ENCODE measurements at places on chromosomes 4 and X.

DNA sequence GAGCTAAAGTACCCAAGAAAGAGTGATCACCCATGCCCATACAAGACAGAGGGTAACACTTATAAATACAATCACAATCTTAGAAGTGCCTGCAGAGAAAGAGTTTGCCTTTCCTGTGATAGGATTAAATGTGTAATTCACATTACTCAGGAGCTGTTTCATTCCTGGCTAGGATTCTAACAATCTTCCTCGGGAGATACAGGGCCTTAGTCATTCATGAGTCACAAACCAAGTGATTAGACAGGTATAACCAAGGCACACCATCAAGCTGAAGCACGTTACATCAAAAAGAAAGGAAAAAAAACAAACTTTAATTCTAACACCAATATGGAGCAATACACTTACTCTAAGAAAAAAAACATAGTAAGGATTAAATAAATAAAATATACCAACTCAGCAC, 14.9 kb downstream of the ABCG2 start:
- DNase-seq, result no peak

DNA sequence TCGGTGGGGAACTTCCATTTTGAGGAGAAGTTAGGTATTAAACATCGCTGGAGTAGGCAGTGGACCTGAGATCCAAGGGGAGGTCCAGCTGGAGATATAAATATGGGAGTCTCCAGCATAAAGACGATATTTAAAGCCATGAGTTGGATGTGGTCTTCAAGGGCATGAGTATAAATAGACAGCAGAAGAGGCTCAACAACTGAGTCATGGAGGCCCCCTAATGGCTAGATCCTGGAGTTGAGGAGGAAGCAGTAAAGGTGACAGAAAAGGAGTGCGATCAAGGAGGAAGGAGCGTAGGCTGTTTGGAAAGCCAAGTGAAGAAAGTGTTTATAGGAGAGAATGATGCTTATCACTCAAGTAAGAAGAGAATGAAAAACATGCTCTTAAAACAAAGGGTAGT, 18.1 kb upstream of the APBB2 start:
- no peak for DNase-seq

DNA sequence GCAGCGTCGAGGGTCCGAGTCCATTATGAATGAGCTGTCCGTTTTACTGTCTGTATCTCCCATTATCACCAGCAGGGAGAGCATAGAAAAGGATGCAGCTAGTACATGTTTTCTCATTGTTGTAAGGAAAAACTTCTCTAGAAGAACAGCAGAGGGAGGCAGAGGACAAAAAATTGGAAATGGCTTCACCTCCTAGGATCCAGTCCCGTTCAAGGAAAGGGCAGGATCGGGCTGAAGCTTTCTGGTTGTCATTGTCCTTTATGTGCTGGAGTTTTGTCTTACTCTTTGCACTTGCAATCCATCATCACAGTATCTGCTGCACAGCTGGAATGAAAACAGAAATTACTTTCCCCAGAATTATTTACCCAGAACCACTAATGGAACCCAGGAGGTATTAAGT, 14.7 kb downstream of the NDP start:
- DNase-seq, result no peak

- DNase-seq, result no peak
These were observed 36.9 kb downstream of the RP2 start for GRCh38 chrX:46873746-46874145.

GRCh38 chr4:109816082-109816442, 500 bp downstream of the GAR1 start:
- peak; percentile 35 for DNase-seq

DNA sequence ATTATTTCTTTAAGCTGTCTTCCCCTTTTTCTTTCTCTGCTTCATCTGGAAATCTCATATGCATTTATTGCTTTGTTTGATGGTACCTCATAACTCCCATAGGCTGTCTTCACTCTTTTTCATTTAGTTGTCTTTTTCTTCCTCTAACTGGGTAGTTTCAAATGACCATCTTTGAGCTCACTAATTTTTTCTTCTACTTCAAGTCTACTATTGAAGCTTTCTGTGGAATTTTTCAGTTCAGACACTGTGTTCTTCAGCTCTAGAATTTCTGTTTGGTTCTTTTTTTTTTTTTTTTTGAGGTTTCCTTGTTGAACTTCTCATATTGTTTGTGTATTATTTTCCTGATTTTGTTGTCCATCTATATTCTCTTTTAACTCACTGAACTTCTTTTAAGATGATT, 23.0 kb downstream of the CASK start:
- no peak for DNase-seq

- no peak for DNase-seq
These were observed 344.0 kb downstream of the CENPC start for GRCh38 chr4:67201334-67201733.

GRCh38 chrX:72107320-72107719, 24.4 kb downstream of the RTL5 start:
- DNase-seq, result no peak

DNA sequence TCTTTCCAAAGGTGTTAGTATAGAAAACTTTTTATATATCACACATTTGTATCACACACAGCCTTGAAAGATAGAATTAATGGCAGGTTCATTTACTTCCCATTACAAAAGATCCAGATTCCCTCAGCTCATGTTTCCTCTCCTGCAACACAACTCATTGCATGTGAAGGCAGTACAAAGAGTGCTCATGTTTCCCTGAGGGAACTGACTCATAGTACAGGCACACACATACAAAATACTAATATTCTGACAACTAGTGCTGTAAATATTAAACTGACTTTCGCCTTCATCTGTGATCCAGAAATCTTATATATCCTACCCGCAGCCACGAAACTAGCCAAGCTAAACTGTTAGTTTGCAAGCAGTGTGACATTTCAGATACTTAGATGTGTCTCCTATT, 819.8 kb upstream of the PCDH7 start:
- no peak for DNase-seq

GRCh38 chr4:61273233-61273632, 73.1 kb downstream of the ADGRL3 start:
- DNase-seq, result no peak

- DNase-seq, result no peak
These were observed 10.6 kb upstream of the BCOR start for GRCh38 chrX:40108162-40108958.

- no peak for DNase-seq
These were observed 46.8 kb downstream of the EPHA5 start for GRCh38 chr4:65623506-65623905.

- DNase-seq, result no peak
These were observed 28.2 kb upstream of the MID1 start for GRCh38 chrX:10648614-10649013.

DNA sequence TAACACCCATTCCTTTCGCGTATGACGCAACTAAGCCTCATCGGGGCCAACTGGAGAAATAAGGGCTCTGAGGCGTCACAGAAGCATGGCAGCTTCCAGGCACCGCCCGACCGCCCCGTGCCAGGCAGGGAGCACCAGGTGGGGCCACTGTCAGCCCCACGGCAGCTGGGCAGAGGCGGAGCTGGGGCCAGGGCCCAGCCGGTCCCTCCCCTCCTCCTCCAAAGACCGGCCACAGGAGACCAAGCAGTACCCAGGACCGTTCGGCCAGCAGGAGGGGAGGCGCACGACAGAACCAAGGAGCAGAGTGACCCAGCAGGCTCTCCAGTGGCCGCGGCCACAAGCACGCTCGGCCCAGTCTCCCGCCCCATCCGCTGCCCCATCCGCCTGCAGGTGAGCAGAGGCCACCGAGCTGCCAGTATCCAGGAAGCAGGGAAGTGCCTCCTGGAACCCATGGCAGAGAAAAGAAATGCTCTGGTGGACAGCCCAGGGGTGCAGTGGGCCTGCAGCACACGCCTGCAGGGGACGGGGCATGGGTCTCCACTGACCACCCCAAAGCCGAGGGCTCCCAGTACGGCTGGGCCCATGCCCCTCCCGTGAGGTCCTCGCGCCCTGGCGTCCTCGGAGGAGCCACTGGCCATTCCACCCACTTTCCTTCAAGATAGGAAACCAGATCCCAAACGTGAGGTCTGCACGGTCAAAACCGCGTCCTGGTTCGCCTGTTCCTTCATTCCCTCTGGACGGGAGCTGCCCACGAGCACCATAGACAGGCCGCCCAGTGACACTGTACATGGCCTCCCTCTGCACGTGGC, 9.6 kb downstream of the CTBP1 start:
- no peak for DNase-seq

GRCh38 chr4:150960818-150961217, 54.3 kb downstream of the LRBA start:
- DNase-seq, result no peak

- no peak for DNase-seq
These were observed 11.2 kb upstream of the SYTL4 start for GRCh38 chrX:100743009-100743607.

DNA sequence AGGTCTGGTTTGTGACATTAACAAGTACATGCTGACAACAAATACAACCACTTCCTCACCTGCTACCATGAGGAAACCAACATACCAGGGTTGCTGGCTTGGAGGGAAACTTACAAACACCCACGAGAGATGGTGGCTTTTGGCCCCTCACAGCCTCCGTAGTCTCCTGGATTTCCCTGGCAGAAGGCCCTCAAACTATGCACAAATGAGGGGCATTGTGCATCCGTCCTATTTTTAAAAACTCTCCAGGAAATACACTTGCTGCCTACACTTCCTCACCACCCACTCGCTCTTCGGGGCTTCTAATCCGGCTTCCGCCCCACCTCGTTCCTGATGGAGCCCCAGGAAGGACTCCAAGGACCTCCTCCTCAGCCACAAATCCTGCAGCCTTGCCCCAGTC, 355.0 kb upstream of the GATB start:
- DNase-seq, result no peak

DNA sequence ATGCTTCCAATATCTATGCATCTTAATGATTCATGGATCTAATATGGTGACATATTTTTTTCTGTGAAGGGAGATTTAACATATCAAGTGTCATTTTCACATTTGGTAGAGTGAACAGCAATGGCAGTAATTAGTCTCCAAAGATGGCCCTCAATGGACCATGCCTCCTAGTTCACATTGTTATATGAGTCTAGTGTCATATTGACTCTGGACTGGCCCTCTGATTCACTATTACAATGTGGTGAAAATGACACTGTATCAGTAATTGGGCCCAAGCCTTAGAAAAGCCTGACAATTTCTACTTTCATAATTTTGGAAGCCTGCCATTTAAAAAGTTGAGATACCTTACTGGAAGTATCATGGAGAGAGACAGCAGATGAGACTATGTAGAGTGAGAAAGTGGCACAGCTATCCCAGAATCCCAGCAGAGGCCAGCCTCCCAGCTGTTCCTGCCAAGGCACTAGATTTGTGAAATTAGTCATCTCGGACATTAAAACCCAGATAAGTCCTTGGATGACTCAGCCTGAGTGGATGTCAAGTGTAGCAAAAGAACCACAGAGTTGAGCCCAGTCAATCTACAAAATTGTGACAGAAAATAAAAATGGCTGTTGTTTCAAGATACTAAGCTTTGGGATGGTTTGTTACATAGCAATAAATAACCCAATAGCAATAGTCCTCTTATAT, 68.4 kb downstream of the ARHGEF38 start:
- no peak for DNase-seq

GRCh38 chr4:15163284-15163645, 161.0 kb downstream of the CPEB2 start:
- no peak for DNase-seq

All from T-helper 9 cell (primary cell).